ENCODE measurements at places on chromosomes 1 and 21.

DNA sequence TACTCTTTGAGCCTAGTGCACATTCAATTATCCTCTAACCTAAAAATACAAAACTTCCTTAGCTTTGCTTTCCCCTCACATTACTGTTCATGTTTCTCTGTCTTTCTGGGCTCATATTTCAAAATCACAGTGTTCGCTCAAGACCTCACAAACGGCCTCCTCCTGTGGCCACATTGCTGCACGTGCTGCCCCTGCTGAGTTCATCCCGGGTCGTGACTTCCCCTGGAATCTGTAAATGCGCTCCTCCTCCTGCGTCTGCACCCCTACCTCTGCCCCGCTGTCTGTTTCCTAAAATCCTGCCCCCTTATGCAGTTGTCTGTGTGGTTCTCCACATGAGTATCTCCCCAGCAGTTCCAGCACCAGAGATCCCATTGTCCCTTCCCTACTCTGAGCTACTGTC is 45.5 kb upstream of the RAVER2 start:
- DNase-seq = no peak

DNA sequence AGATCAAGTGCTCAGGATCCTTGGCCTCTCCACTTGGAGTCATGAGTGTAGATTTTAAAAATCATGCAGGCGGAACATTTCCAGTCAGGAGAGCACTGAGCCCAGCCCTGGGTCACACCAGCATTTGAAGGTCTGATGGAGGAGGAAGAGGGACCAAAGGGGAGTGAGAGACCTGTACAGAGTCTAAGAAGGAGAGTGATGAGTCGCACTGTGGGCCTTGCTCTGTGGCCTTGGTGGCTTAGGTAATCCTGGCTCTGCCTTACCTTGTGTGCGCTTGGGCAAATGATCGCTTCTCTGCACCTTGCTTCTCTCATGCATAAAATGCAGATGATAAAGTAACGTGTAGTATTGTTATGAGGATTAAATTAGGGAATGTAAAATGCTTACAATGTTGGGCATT is 225.3 kb downstream of the SDCCAG8 start:
- DNase-seq = no peak

DNA sequence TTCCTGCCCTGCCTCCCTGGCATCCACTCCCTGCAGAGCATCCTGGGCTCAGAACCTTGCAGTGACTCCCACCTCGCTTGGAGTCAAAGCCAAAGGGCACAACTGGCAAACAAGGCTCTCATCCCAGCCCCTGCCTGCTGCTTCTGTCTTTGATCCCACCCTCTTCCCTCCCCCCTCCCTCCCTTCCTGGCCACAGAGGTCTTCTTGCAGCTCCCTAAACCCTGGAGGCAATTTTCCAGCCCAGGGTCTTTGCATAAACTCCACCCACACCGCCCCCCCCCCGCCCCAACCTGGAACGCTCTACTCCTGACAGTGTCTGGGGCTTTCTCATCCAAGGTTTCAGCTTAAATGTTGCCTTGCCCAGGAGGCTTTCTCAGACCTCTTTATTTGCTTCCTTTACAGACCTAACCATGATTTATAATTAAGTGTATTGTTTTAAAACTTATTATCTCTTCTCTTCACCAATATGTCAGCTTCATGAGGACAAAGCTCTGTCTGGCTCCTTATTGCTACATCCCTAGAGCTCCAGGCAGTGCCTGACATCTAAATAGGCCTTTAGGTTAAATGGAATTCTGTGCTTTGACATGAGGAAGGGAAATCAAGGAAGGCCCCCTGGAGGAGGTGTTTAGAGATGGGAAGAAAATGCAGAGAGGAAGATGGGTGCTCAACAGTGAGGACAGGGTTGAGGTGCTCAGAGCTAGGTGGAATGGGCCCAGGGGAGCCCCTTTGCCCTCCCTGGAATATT is 37.7 kb upstream of the PADI1 start:
- DNase-seq = no peak

- no peak for DNase-seq
Observed at GRCh38 chr1:88698140-88698539, 14.1 kb downstream of the PKN2 start.

DNA sequence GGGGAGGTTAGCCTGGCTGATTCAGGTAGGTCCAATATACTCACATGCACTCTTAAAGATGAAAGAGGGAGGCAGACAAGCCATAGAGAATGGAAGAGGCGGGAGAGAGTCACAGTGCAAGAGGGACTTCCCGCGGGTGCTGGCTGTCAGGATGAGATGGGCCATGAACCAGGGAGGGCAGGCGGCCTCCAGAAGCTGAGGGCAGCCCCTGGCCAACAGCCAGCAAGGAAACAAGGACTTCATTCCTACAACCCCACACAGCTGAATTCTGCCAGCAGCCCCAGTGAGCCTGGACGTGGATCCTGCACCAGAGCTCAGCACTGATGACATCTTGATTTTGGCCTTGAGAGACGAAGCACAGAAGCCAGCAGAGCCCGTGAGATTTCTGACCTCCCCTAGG is 15.1 kb upstream of the B3GALT5 start:
- DNase-seq = no peak

GRCh38 chr1:206706298-206706791 is 21.6 kb downstream of the MAPKAPK2 start:
- no peak for DNase-seq

GRCh38 chr1:33149453-33150190 is 32.2 kb downstream of the TRIM62 start:
- DNase-seq = no peak

DNA sequence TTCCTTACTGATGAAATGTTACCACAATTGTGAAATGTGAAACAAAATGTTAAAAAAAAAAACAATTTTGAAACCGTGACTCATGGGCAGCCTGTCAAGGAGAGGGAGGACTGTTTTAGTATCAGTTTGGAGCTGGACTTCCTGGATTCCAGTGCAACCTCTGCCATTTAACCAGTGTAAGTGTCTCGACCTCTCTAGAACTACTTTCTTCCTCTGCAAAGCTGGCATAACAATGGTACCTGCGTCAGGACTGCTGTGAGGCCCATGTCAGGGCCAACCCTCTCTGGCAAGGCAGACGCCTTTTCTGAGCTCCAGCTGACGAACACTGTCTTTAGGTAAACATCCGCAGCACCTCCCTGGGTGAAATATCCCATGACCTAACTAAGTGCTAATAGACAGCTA is 20.9 kb downstream of the URB1 start:
- DNase-seq = no peak

GRCh38 chr21:39681845-39682244 is 63.1 kb upstream of the IGSF5 start:
- no peak for DNase-seq

GRCh38 chr21:27493542-27493941 is 526.7 kb upstream of the ADAMTS5 start:
- DNase-seq = no peak

GRCh38 chr1:158248118-158248517 is 6.1 kb upstream of the CD1A start:
- no peak for DNase-seq

DNA sequence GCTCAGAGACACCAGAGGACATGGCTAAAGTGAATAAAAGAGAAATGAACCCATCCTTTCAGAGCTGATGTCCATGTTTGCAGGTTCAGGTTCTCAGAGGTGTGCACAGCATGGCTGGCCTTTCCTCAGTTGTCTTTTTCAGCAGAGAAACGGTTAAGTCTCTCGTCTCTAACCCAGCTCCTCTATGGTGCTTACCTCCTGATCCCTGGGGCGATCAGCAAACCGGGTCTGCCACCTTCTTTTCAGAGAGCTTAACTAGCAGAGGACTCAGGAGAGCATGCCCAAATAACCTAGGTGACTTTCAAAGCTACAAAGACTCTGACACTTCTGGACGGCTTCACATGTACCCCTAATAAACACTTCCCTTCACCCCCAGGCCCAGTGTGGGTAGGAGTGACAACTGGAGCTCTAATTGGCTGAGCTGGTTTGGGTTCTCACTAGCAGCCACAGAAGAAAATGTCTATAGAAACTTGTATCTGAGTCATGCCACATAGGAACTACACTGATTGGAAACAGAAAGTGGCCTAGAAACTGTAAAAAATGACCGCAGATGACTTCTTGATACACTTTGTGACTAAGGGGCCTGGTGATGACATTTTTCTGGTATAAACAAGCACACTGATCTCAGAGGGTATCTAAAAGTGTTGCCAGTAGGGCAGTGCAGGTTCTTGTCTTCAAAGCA is at the start of gene AIM2:
AIM2 (minus strand) TSS at position 329 of the 682 bp plus-strand sequence. CDS start 3,267 bp downstream, outside the sequence.
- DNase-seq = peak; percentile 10
